ENCODE measurements at places on chromosomes 7 and 10. TPM values are rescaled to one million over a fixed set of nuclear protein-coding genes. Genes with fewer than 3 reads are reported as not detected.

DNA sequence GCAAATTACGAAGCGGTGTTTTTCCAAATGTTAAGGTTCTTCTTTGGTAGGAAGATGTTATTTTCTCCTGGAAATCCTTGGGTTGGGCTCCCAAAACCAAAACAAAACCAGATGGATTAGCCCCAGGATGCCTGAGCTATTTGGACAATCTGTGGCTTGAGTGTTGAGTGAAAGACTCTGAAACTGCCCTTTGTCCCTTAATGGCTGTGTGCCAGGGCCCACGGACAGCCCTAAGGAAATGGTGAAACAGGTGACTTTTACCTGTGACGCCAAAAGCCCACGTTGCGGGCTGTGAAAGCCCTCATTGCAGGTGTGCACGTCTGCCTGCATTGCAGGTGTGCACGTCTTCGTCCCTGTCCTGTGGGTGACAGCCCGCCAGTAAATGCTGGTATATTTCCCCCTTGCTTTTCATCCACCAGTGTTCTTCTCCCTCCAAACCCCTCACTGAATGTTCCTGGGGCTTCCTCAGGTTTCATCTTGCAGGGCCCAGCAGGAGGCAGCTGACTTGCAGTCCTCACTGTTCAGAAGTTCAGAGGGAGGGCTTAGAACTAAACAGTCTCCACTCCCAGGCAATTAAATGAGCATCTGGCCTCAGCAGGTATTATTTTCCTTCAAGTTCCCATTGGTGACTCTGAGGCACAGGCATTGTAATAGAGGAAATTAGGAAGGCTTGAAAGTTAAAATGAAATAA, 10.7 kb downstream of the PFKP start:
- DNase-seq: peak; percentile 45

Gene CDHR3
- 8.2 TPM for total RNA-seq

Gene PSD
- total RNA-seq: 1.9 TPM

- DNase-seq: no peak
Observed at GRCh38 chr7:106570146-106570545, 90.8 kb downstream of the CCDC71L start.

DNA sequence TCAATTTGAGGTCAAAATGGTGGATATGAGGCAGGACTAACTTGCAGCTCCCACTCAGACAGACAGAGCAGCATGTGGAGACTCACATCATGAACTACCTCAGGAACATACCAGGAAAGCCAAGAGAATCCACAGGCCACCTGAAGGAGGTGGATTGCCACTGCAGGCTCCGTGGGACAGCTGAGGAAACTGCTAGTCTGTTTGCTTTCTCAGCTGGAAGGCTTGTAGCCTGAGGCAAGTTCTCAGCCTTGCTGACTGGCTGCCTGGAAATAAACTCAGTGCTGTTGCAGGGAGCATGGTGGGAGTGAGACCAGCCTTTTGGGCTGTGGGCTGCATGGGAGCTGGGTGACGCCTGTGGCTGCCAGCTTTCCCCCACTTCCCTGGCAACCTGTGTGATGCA, 202.9 kb downstream of the ZNF248 start:
- no peak for DNase-seq

- no peak for DNase-seq
Observed at GRCh38 chr10:118139321-118139720, 92.6 kb upstream of the RAB11FIP2 start.

DNA sequence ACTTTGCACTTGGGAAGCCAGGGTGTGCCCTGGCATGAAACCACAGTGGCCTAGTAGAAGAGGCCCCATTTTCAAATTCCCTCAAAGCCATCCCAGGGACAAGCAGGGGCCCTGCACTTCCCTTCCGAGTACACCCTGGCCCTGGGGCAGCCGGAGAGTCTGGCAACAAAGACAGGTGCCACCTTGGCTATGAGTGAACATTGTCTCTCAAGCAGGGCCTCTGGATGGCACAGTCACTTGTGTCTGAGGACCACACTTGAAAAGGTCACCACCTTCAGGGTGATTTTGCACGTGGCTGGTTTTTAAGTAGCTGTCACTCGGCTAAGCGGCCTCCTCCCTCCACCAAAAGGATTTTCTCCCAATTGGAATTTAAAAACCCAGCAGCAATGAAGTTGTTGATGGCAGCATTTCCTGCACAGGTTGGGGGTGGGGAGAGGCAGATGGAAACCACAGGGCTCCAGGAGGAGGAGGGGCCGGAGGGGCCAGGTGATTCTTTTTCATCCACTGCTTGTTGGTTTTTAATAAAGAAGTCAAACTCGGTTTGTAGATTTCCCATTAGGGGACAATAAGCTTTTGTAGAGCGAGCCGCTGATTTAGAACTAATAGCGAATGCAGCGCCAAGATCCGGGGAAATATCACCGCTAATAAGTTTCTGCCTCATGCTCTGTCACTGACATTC, 33.9 kb downstream of the C10orf105 start:
- DNase-seq: no peak

DNA sequence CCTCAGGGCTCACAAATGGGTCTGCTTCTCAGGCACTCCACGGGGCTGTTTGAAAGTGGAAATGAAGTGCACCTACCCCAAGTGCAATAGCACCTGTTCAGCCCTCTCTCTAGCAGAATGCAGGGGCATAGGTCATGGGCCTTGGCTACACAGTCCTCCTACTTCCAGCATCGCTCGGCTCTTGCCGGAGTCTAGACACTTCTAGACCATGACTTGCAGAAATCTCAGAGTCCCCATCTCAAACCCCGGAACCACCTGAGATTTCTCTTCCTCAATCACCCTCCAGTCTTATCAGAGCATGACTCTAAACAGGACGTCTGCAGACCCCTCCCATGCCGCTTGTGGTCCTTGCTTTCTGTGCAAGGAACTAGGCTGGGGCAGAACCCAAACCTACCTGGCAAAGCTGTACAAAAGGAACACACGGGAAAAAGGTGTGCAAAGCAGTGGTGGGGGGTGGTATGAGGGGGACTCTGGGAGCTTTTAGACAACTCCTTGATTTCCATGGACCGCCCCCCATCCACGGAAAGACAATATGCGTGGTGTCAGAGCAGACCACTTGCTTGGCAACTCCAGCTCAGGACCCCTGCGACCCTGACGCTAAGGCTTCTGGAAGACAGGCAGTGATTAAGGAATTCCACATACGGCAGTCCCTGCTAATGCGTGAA, 13.8 kb downstream of the TMEM273 start:
- DNase-seq: peak; percentile 34

- DNase-seq: no peak
Observed at GRCh38 chr7:77944183-77945182, 145.9 kb downstream of the PHTF2 start.

DNA sequence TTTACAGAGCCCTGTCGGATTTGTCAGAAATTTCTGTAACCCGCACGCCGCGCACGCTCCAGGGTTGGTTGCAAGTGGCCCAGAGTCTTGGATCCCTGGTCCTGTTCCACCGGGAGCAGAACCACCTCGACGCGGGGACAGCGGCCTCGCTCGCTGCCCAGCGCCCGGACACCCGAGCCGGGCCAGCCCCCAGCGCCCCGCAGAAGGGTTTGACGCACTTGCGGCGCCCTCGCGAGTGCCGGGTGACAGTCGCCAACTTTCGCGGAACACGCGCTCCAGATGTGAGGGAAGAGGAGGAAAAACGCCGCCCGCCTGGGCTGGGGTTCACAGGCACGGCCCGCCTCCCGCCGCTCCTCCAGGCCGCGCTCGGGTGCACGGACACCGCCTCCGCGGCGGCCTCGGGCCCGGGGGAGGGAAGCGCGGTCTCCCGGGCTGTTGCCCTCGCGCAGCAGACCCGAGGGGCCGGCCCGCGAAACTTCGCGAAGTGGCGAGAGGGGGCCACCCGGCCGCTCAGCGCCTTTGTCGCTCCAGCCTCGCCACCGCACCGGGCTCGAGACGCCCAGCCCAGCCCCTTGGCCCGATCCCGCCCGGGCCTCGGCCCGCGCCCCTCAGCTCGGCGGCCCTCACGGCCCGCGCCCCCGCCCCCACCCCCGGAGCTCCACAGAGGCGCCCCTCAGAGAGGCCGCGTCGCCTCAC, 514 bp downstream of the RNF216 start:
- peak; percentile 73 for DNase-seq

Gene ATOH7
- total RNA-seq: 0.22 TPM

DNA sequence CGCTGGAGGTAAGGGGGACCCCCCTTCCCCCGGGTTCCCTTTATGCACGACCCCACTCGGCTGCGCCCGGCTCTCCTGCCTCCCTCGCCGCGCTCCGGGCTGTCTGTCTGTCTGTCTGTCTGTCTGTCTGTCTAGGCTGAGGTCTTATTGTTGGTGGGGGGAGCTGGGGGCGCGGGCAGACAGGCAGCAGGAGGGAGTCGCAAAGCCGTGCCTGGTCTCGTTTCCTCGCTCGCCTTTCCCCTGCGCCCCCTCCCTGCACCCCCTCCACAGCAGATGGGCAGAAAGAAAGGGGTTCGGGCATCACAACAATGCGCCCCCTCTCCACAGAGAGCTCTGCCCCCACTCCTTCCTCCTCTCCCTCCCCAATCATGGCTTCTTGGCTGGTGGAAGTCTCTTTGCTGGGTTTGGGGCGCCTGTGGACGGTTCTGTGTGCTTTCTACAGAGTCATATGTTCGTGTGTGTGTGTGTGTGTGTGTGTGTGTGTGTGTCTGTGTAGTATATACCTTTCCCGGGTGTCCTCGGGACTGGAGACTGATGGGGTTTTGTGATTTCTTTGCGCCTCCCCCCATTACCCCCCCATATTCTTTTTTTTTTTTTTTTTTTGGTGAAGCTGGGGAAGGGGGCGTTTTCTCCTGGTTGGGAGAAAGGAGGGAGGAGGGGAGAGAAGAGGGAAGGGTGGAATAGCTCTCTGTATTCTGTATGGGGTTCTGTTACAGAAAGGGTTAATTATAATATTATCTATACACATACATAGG, 1.9 kb downstream of the AUTS2 start:
- DNase-seq: no peak

All from sciatic nerve (tissue), 2 donors.